ENCODE measurements at places on chromosomes 16 and 17. TPM values are rescaled to one million over a fixed set of nuclear protein-coding genes. Genes with fewer than 3 reads are reported as not detected.
A peak's percentile ranks its signal among the peaks of the same experiment; 100 is the strongest.

PIRT gene
- 0.94 TPM for total RNA-seq

ST6GALNAC2 gene
- total RNA-seq: not detected

PRR35 gene
- not detected for total RNA-seq

- DNase-seq: no peak
Measured at GRCh38 chr17:48429638-48430586, at the start of gene SKAP1. SKAP1 (minus strand) TSS chr17:48430214.

GRCh38 chr17:76074390-76075363, at the start of gene GALR2:
GALR2 (plus strand) TSS chr17:76074781; CDS start chr17:76074884, 103 bp downstream.
- no peak for DNase-seq

DNA sequence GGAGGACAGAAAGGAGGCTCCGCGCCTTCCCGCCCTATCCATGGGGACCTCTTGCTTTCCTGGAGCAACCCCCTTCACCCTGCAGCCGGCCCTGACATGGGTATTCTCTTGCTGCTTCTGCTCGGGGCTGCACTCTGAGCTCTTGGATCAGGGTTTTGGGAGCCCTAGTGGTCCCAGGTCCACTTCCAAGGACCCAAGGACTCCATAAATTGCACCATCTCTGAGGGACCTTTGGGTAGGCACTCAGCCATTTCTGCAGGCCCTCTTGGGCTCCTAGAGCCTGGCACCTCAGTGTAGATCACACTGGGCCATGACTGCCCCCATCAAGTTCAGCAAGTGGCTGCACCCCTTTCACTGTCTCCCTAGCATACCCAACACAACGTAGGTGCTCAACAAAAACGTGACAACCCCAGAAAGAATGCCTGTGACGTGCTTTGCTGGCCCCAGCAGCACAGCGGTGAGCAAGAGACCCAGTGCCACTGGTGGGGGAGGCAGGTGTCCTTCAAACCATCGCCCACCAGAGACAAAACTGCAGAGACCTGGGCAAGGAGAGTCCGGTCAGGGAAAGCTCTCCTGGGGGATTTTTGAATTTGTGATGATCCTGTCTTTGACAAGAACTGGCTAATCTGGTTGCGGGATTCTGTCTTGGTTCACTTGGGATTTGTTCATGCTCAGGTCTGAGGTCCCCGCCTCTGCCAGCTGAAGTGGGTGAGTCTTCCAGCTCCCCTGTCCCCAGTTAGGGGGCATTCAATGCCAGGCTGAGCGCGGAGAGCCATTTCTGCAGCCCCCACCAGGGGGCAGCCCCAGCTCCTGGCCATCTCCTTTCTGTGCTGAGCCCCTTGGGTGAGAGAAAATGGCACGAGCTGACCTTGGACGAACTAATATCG, 2.5 kb upstream of the RAB11FIP4 start:
- DNase-seq: no peak

DNA sequence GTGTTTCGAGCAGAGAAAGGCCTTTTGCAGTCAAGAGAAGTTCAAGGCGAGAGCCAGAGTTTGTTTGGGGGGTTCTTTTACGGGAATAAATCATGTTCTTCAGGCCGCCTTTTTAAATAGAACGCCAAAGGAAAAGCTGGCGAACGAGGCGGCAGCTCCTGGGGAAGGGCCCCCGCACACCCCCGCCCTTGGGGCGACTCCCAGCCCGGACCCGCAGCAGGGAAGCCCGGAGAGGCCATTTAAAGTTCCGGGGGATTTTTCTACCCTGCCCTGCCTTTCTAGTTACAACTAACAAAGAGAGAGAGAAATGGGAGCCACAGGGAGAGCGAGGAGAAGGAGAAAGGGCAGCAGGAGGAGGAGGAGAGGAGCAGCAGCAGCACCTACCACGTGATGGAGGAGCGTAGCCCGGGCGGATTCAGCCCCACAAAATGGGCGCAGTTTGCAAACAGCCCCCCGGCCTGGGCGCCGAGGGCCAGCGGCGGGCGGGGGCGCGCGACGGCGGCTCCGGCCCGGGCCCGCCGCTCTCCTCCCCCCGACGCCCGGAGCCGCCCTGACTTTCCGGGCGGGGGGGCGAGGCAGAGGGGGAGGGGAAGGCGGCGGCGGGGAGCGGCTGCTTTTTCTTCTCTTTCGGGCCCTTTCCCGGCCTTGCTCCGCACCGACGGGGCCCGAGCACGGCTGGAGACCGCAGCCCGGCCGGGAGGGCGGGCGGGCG, 634 bp downstream of the KANSL1 start:
- peak; percentile 78 for DNase-seq

DNA sequence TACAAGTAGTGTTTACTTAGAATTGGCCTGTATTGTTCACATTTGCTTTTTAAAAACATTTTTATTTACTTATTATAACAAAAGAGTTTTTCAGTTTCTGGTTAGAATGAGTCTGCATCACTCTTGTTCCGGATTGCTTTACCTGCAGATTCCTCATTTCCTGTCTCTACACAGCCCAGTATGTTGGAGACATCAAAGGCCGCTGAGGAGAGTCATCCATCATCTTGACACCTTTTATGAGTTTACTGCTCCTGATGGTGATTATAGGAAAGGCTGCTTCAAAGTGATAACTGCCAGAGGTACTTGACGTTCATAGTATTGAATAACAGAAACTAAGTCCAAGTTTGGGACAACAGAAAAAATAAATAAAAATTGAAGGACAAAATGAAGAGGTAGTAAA, 490.5 kb upstream of the CA10 start:
- no peak for DNase-seq

DNA sequence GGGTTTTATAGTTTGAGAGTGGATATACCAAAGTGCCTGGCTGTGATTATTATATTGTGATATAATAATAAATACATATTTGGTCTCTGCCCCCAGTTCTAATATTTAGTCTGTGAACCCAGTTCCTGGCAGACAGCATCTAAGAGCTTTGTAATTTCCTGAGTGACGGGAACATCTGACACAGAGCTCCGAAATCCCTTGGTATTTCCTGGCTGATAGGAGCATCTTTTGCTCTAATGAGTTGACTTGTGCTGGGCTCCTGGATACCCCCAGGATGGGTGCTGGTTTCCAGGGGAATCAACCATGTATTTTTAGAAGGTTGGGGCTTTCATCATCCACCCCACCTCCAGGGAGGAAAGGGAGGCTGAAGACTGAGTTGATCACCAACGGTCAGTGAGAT, 187.3 kb downstream of the CDH13 start:
- no peak for DNase-seq

DNA sequence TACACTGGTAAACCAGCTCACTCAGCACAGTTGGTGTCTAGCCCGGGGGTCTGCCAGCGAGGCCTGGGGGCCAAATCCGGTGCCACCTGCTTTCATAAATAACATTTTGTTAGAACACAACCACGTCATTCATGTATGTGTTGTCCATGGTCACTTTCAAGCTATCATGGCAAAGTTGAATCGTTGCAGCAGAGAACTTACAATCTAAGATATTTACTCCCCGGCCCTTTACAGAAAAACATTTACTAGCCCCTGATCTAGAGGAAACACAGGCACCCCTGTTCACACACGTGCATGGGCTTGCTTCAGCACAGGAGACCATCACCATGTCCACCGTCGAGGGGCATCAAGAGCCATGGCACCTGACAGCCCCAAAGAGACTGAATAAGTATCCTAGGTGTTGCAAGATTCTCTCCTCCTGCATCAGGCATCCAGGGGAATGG, 111.4 kb upstream of the DNAH9 start:
- DNase-seq: no peak

- no peak for DNase-seq
Measured at GRCh38 chr16:84270531-84270930, 24.1 kb upstream of the WFDC1 start.

DNA sequence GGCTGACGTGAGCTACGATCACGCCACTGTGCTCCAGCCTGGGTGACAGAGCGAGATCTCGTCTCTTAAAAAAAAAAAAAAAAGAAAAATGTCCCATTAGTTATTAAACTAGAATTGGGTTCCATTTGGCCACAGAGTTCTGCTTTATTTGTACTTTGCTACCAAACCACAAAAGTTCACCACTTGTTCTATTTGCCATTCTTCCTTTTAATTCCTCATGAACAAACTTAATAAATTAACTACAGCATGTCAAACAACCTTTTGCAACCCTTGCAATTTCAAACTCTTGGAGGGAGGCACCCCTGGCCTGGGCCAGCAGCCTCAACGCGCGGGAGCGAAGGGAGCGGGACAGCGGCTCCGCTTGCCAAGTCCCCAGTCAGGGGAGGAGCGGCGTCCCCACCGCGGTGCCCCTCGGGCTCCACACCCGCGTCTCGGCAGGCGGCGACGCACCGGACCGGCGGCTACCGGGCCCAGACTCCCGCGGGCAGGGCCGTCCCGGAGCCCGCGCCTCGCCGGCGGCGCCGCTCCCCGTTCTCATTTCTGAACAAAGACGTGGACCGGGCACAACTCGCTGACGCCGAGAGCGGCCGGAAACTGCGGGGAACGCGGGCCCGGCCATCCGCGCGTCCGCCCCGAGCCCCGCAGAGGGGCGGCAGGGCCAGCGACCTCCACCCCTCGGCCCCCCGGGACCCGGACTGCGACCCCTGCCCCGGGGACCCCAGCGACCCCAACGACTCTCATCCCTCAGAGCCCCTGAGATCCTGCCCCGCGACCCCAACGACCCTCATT, 775 bp downstream of the CYTH1 start:
- no peak for DNase-seq

DNA sequence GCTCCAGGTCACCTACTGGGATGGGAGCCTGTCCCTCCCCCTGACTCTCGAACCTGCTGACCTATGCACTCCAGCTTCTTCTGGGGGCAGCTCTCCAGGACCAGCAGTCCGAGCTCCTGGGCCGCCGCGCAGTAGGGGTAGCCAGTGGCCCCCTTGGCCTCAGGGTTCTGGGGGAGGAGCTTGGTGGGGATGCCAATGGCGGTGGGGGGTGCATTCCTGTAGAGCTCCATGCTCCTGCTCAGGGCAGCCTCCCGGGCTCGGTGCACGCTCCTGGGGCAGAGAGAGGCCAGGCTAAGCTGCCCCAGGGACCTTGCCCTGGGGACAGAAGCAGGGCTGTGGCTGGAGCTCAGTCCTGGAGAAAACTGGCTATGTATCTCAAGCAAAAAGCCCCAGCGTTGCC, 7.7 kb upstream of the SPATA2L start:
- DNase-seq: no peak

DNA sequence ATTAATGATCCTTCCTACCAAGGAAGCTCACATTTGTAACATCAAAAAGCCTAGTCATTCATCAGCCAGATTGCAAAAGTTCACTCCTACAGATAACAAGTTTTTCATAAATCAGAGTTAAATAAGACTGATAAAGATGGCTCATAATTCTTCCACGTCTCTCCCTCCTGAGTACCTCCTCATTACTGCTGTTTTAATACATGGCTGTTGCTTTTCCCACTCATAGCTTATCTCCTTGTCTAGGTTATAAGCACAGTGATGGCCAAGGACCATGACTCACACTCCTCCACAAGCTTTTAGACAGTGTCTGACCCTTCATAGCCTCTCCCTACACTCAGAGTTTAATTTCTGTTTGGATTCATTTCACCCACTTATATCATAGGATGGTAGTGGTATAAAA, 100.9 kb upstream of the MON1B start:
- no peak for DNase-seq

- no peak for DNase-seq
Measured at GRCh38 chr16:17134586-17134985, 336.2 kb downstream of the XYLT1 start.

DNA sequence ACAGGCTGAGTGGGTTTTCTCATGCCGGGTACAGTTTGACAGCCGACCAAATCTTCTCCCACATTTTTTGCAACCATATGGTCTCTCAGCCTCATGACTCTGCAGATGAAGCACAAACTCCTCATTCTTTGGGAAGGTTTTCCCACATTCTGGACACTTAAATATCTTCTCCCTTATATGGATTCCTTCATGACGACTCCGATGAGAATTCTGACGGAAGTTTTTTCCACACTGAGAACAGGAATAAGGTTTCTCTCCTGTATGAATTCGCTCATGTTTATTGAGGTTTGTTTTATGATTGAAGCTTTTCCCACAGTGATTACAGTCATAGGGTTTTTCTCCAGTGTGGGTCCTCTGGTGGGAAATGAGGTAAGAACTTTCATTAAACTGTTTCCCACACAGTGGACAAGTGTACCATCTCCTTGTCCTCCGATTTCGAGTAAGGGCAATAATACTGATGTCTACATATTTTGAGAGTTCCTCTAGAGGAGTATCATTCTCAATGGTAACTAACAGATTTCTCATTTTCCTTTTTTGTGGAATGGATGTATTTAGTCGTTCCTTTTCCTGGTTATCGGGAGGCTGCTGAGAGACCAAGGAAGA, 10.9 kb downstream of the ZNF200 start:
- DNase-seq: no peak

- no peak for DNase-seq
Measured at GRCh38 chr17:41939693-41940090, 9.3 kb downstream of the ODAD4 start.

GRCh38 chr17:81050645-81051625, 16.0 kb downstream of the BAIAP2 start:
- no peak for DNase-seq

DNA sequence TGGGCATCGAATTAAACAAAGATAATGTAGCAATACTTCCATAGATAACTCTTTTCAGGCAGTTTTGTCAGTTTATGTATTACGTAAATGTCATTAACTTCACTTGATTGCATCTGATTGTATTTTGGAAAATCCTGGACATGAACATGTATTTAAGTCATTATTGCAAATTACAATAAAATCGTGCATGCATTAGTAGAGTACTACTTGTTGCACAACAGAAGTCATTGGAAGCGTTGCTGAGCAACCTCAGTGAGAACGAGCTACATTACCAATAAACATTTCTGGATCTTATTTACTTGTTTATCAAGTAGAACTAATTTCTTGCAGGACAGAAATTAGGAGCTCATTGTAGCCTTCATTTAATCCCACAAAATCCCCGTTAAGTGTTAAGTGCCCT, 6.6 kb downstream of the UNK start:
- DNase-seq: no peak

DNA sequence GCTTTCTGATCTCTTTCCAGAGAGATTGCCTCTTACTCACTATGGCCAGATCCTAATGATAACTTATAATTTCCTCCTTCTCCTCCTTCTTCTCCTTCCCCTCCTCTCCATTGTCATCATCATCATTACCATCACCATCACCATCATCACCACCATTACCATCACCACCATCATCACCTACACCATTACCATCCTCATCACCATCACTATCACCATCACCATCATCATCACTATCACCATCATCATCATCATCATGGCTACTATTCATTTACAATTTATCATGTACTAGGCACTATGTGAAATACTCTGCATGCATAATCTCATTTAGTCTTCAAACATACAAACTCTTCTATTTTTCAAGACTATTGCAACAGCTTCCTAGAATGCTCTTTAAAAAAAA, 540.9 kb upstream of the C16orf82 start:
- no peak for DNase-seq
